ENCODE measurements at places on chromosomes 1 and 21. TPM values are rescaled to one million over a fixed set of nuclear protein-coding genes. Genes with fewer than 3 reads are reported as not detected.

DNA sequence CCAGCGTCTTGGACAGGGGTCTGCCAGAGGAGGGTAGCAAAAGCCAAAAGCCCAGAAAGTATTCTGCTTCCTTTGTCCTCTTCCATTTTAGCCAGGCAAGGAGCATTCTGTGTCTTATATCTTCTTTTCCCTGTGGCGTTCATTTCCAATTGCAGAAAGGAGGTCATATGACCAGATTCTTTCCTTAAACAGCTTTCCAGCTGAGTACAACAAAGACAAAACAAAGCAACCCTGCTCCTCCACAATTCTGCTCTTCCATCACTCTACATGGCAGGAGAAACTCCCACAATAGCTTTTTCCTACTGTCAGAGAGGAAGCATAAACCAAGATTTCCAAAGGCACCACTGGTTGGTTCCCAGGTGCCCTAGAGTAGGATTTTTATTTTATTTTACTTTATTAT is 19.7 kb downstream of the ENSA start:
- no peak for DNase-seq

DNA sequence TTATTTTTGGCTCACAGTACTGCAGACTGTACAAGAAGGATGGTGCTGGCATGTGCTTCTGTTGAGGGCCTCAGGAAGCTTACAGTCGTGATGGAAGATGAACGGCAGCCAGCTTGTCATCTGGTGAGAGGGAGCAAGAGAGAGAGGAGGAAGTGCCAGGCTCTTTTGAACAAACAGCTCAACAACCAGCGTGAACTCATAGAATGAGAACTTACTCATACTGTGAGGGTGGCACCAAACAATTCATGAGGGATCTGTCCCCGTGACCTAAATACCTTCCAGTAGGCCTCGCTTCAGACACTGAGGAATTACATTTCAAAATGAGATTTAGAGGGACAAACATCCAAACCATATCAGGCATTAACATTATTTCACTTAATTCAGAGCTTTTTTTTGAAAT is 84.7 kb downstream of the PKN2 start:
- no peak for DNase-seq

DNA sequence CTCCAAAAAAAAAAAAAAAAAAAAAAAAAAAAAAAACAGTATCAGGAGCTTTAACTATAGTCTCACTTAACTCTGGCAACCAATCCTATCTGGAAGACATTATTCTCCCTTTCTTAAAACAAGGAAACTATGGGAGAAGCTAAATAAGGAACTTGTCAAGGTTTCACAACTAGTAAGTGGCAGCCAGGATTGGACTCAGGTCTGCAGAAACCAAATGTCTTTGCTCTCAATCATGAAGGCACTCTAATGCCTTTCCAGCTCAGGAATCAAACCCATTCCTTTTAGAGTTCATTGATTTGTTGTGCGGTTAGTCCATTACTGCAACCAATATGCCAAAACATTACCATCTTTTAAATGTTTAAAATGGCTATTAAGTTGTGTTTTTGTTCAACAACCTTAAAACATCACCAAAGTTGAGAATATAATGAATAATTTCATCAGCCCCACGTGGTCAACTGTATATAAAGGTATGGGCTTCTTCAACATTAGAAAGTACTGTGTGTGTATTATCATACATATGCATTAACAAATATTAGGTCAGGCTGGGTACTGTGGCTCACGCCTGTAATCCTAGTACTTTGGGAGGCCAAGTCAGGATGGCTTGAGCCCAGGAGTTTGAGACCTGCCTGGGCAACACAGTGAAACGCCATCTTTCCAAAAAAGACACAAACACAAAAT is 1.5 kb downstream of the EPRS1 start:
- DNase-seq, result no peak

GRCh38 chr21:38927776-38928175 is 122.0 kb downstream of the ETS2 start:
- no peak for DNase-seq

DNA sequence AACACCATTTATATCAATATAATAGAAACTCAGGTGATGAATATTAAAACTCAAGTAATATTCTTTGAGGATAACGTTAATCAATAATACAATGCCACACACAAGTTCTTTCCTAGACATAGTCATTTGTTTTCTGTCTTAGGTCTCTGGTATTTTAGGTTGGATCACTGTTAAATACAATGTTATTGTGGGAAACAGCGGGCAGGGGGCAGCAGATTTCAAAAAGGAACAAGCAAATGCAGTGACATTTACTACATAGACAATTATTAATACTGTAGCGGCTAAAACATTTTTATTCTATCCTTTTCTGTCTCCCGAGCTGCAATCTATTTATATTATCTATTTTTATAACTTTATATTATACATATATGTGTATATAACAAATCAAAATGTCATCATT is 186.4 kb upstream of the ZNHIT6 start:
- peak; percentile 7 for DNase-seq

Gene FMN2
- total RNA-seq, result 60.7 TPM

Gene FCGR3A
- 2.9 TPM for total RNA-seq

Gene S100A7A
- not detected for total RNA-seq

Data from frontal cortex (tissue), 4 donors.